ENCODE measurements at places on chromosomes 3 and 15.

DNA sequence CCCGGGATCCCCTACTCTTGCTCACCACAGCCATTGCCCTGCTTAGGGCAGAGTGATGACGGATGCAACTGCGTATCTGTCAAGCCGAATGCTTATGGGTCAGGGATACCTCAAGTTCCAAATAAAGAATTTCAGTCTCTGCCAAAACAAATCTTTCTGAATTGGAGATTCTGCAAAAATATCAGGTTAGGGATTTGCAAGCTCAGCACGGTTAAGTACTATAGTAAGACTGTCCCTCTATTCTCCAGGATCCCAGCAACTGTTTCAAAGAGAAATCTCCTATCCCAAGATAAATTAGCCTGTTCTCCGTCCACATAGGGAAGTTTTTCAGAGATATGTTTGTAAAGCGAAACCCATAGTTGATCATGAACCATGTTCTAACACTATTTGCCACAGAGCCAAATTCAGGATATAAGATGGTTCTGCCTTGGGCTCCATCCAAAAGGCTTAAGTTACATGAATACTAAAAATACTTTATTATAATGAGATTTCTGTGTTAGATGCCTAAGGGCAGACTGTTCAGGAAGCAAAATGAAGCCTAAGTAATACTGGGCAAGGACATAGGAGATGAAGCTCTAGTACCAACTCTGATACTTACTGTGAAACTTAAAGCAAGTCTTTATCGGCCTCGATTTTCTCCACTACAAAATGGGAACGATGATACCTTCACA, 100.1 kb upstream of the LPP start:
- DNase-seq, result no peak

GRCh38 chr15:57375827-57376695, at the start of gene CGNL1:
TSS of gene CGNL1 (plus strand) at chr15:57376505. CDS start at chr15:57438000, 61,495 bp downstream.
- DNase-seq, result no peak

DNA sequence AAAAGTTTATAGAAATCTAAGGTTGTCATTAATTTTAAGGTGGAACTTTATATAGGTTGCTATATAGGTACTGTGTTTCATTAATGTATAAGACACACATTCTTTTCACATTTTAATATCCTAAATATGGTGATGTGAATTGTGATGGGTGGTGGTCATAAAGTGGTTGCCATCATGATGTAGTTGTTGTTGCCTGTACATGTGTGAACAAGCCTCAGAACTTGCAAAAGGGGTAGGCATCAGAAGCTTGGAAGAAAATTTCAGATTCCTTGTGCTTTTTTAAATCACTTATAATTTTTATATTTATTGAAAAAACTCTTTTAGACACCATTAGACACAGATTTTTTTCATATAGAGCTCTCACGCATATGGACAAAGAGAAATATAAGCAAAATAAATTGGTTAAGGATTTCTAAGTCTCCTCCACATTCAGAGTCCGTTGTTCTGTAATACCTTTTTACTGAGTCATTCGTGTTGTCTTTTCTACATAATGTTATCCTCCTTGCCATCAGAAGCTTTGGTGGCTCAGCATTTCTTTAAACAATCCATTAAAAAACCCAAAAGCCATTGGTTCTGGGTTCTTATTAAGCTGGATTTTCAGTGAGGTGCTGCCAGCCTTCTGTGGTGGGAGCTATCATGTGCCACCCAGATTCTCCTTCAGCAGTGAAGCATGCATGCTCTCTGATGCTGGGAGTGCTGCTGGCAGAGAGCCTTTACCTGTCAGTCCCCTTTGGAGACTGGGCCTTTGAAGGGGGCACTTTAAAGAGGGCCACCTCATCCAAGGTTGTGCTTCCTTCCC, 140.4 kb upstream of the GALNT15 start:
- DNase-seq, result no peak

DNA sequence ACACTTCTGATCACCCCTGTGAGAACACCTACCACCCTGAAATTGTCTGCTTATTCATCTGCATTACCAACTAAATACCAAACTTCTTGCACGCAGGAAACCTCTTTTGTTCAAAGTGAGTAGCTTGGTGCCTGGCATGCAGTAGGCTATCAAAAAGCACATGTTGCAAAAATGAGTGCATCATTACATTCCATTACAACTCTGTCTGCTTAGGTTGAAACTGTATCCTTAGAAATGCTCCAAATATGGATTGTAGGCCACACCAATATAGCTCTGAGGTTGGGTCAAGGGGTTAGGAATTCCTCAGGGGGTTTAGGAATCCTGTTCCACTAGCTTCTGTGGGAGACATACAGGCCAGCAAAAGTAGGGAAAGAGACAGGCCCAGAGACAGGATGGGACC, 107.2 kb downstream of the THRB start:
- no peak for DNase-seq

- no peak for DNase-seq
These were observed 26.9 kb upstream of the TPM1 start for GRCh38 chr15:63015618-63016017.

DNA sequence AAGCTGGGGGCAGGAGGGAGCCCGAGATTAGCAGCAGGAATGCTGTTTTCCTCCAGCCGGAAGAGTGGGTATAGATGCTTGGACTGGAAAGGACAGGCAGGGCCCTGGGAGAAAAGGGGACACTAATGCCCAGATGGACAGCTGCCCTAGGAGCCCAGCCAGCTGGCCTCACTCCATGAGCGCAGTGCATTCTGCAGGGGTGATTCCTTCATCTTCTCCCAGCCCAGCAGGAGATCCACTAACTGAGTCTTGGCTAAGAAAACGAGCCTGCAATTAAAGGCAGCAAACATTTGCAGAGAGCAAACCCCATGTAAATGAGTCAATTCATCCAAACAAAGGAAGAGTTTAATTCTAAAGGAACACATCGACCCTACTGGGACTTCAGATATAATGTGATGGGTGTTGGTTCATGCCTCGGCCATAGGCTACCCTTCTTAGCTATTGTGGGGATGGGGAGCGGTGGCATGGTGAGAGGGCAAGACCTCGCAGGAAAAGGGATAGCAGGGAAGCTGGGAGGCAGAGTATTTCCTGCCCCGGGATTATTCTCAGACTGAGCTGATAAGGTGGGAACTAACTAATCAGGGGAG, 13.3 kb upstream of the MINAR1 start:
- no peak for DNase-seq

DNA sequence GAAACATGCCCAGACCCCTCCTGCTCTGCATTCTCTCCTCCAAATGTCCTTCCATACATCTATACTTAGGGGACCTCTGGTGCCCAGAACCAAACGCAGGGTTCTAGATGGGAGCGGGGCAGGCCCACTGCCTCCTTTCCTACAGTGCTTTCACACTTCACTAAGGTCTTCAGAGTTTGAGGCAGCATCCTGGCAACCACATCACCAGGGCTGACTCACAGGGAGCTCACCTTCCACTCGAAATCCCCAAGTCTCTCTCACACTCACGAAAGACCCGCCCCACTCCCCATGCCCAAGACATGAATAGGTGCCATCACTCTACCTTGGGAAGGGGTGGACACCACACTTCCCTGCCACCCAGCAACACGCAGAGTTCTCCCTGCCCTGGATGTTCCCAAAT, 18.9 kb downstream of the HOMER2 start:
- no peak for DNase-seq

DNA sequence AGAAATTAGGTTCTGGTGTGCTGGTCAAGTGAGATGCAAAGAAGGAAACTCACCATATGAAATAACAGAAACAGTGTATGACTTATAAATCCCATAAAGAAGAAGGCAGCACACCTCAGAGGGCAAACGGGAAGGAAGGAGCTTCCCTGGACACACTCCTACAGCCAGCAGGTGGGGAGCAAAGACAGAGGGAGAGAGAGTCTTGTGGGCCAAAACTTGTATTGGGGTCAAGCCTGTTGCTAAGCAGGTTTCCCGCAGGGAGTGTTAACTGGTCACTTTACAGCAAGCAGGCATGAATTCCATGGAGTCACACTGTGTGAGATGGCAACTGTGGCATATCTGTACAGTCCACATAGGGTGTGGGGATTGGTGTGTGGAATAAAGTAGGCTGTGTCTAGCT, 222.9 kb upstream of the NDN start:
- no peak for DNase-seq

DNA sequence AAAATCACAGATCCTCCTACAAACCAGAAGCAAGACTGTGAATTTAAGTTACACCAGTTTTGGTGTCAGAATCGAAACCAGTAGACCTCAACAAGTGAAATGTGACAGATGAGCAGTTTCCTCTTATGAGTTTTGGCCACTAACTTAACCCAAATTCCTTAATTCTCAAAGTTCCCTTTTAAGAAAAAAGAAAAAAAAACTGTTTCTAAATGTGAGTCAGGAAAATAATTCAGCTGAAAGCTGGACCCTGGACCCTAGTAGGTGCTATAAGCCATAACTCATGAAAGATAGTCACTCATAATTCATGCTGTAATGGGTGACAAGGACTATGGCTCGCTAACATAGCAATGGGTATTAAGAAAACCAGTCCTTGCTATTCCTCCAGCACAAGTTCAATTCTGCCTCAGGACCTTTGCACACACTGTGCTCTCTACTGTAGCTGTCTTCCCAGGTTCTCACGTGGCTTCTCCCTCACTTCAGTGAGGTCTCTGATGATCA, 9.0 kb upstream of the THRB start:
- DNase-seq, result no peak

DNA sequence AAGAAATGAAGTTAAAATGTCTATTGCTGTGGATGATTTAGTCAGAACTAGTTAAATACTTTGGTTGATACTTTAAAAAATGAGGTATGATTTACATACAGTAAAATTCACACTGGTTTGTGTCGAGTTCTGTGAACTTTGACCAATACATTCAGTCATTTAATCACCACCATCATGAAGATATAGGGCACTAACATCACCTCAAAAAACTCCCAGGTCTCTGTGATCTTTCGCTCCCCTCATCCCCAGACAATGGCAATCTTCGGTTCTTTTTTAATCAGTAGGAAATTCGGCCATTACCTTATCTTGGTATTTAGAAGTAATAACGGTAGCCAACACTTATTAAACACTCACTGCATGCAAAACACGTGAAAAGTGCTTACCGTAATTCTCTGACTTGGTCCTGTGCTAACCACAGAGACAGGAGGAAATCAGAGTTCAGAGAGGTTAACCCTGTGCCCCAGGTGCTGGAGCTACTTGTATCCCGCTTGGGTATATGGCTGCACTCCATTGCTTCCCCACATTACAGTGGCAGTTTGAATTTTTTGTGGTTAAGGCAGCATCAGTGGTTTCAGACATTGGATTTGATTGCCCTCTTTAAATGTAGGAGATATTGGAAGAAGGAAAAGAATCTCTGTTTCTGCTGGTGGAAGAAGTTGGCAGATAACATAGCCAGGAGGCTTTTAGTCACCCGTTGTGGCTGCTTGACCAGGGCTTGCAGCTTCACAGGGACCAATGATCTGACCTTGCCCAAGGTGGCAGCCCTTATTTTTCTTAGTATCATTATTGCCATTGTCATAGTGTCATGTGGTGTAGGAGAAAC, 4.2 kb downstream of the PLCL2 start:
- no peak for DNase-seq

GRCh38 chr15:65828585-65828984, 36.5 kb upstream of the DENND4A start:
- DNase-seq, result no peak

GRCh38 chr3:187367561-187368103, 553 bp upstream of the RTP4 start:
- DNase-seq, result no peak

DNA sequence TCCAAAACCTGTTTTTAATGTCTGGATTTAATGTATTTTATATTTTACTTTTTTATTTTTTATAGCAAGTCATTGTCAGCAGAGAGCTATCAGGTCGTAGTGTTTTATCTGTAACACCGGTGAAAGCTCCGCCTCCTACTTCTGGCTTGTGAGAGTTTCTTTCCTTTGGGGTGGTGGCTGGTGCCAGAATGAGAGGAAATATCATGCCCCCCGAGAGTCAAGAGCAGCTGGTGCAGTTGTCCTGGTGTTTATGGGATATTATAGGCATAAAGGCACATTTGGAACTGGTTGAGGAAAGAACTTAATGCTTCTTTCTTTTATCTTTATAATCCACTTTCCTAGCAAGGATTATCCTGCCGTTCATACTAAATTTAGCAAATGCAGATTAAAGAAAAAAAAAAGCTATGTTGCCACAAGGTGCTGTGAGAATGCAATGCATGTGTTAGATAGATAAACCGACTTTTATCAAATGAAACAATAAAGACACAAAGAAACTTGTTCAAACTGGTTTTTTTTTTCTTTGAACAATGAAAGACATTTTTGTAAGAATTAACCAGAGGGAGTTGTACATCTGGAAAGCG, 260.1 kb upstream of the PLSCR5 start:
- no peak for DNase-seq

Measured in stimulated activated CD4-positive, alpha-beta T cell treated with anti-CD3 and anti-CD28 coated beads, Interleukin-1b, Interleukin-23, amount 100 ng/mL, for 24 hours (primary cell).